ENCODE measurements at places on chromosomes 13 and 19. TPM values are rescaled to one million over a fixed set of nuclear protein-coding genes. Genes with fewer than 3 reads are reported as not detected.

DNA sequence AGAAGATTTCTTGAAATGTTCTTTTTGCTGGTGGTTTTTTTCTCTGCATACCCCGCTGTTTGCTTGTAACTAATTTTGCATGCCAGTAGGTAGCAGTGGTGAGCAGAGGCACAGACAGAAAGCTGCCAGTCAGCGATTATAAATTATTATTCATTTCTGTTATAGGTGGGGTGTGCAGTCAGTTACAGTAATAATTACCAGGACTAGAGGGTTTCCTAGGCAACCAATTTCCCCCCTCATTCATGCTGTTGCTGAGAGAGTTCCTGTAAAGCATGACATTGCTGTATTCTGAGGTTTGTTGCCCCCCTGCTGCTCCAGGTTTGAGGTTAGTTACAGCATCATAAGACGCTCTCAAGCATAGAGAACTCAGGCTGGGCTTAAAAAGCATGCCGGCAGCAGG, 104.5 kb downstream of the URI1 start:
- peak; percentile 12 for DNase-seq

GRCh38 chr13:113794764-113795173, 35.7 kb downstream of the TMEM255B start:
- DNase-seq = peak; percentile 3

- peak; percentile 72 for DNase-seq
These were observed 412.8 kb downstream of the ZNF536 start for GRCh38 chr19:30784850-30785457.

DNA sequence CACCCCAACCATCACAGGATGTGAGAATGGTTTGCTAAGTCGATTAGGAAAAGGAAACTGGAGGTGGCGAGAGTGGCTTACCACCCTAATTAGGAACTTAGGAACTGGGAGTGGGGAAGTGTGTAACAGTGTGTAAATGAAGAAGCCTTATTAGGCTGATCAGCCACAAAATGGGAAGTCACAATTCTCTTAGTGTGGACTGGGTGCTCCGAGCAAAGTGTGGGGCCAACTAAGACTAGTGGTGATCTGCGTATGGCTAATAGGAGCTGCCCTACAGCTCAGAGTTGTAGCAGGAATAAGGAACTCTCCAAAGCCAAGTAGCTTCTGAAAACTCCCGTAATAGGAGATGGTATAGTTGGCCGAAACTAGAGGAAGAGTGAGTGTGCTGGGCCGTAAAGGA, 7.6 kb downstream of the SIGLEC11 start:
- no peak for DNase-seq

- no peak for DNase-seq
These were observed 4.7 kb upstream of the SIGLECL1 start for GRCh38 chr19:51246164-51246552.

GRCh38 chr13:90613076-90613795, 734.3 kb upstream of the MIR17HG start:
- DNase-seq = no peak

DNA sequence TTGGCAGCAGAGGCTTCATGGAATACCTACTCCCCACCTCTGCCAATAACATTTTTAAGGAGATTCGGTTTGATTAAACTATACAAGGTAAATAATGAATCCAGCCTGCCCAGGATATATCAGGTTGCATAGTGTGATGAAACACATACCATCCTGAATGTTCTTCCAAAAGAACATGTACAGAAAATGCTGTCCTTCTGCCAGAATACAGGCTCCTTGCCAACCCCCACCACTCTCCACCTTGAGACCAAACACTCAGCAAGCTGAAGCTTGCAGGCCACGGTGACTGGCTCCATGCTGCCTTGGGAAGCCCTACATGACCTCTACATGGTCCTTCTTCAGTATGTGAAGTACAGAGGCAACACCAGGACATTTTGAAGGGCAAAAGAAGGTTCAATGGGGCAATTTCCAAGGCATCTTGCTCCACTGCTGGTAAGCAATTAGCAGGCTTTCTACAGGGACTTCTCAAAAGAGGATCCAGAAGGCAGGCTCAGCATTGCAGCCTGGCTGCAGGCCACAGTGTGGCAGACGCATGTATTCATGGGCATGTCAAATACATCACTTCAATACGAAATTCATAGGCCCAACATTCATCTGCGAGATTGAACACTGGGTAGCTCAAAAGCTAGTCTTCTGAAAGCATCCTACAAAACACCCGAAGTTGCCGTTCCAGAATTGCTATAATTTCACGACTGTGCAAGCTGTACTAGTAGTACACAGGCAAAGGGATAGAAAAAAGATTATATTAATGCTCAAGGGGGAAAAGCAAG, 62.4 kb upstream of the SERP2 start:
- no peak for DNase-seq

GRCh38 chr13:107865643-107866031, 349.7 kb downstream of the LIG4 start:
- DNase-seq = no peak

The UQCR11 gene
- total RNA-seq = 293 TPM

The TMEM272 gene
- 0.42 TPM for total RNA-seq

The TMEM221 gene
- total RNA-seq = not detected

- DNase-seq = no peak
These were observed 29.9 kb downstream of the SERP2 start for GRCh38 chr13:44403461-44404056.

GRCh38 chr19:917323-918151, at the start of gene KISS1R:
KISS1R (plus strand) TSS chr19:917333; CDS start chr19:917503, 170 bp downstream.
- peak; percentile 74 for DNase-seq
